ENCODE measurements at places on chromosomes 7 and 10.

GRCh38 chr7:152103691-152104090 is 78.2 kb downstream of the GALNT11 start:
- DNase-seq = no peak

DNA sequence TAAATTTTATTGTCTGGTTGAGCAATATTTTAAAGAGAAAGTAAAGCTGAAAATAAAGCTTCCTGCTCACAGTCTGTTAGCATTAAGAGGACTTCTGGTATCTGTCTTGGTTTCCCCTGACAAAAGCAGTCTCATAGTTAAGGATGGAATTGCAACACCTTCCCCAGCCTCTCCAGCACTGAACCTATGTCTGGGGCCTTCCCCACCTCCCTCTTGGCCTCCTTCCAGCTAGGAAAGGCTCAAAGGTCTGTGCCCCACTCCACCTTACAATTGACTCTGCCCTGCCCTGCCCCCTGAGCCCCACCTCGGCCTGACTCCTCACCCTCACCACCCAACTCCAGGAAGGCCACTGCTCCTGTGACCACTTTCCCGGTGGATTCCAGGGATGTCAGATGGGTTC is 33.2 kb downstream of the COL17A1 start:
- DNase-seq = no peak

DNA sequence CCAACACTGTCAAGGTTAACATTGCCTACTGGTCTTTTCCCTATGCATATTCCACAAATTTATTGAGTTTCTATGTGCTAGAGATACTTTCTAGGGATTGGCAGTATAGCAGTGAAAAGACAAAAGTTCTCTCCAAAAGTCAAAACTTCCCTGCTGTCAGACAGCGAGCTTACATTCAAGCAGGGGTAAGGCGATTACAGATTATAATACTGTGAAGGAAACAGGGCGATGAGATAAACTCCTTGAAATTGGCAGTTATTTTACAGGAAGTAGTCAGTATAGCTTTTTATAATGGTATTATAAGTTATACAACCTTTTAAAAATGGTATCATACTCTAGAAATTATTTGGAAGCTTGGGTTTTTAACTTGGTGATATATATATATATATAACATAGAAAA is 9.9 kb downstream of the VPS50 start:
- DNase-seq = no peak

- no peak for DNase-seq
These were observed 2.1 kb upstream of the RAPGEF5 start for GRCh38 chr7:22358820-22359697.

GRCh38 chr10:100816671-100817070 is 71.3 kb downstream of the PAX2 start:
- DNase-seq = no peak

- no peak for DNase-seq
These were observed 112.4 kb downstream of the ST7 start for GRCh38 chr7:117065571-117066150.

GRCh38 chr10:43595739-43596298 is 10.4 kb upstream of the ZNF485 start:
- no peak for DNase-seq

Data from fibroblast of the conjunctiva (primary cell).